ENCODE measurements at places on chromosomes 5 and 9.

DNA sequence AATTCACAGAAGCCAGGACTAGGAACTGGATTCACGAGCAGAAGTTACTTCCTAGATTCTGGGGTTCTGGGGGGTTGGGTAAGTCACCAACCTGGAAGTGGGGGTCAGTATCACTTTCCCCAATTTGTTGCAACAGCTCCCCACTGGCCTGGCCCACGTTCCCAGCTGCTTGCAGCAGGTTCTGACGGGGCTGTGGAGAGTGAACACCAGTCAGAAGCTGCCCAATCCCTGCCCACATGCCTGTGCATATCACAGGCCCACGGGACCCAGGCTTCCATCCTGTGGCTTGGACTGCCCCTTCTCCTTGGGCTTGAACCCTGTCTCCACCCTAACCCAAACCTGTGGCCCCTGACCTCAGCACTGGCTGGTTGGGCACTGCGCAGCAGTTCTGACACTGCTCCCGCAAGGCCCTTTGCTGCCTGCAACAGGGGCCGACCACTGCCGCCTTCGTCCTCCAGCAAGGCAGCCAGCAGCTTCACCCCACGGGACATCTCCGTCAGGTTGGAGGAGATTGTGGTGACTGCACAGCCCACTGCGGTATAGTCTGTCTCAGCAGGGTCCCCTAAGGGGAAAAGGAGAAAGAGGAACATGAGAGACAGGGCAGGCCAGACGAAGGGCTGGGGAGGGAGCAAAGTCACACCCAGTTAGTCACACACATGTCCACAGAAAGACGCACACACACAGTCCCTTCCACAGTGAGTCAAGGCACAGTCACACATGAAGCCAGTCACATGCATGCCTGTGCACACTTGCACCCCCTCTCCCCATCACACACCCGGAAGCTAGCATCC, 13.1 kb downstream of the TLN1 start:
- no peak for DNase-seq

- DNase-seq: no peak
Measured at GRCh38 chr5:81786496-81786895, 35.6 kb upstream of the SSBP2 start.

DNA sequence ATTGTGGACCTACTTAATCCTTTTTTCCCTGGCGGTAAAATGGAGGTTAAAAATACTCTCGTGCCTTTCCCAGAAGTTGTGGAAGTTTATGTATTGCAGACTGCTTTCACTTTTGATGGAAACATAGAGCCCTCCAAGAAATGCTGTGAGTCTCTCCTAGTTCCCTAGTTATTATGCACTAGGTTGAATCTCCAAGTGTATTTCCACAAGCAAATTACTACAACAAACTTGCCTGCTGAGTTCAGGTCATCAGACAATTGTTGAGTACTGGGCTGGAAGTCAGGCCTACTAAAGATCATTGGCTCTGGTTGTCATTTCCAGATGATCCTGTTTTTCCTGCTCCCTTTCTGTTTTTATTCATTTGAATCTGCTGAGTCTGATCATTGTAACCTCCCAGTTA, 104.1 kb downstream of the CD180 start:
- no peak for DNase-seq

- no peak for DNase-seq
Measured at GRCh38 chr5:57231607-57232006, 57.7 kb downstream of the GPBP1 start.

- DNase-seq: no peak
Measured at GRCh38 chr9:110029429-110029955, 178.5 kb downstream of the C9orf152 start.

- DNase-seq: no peak
Measured at GRCh38 chr5:173689737-173690360, 73.4 kb upstream of the BOD1 start.

DNA sequence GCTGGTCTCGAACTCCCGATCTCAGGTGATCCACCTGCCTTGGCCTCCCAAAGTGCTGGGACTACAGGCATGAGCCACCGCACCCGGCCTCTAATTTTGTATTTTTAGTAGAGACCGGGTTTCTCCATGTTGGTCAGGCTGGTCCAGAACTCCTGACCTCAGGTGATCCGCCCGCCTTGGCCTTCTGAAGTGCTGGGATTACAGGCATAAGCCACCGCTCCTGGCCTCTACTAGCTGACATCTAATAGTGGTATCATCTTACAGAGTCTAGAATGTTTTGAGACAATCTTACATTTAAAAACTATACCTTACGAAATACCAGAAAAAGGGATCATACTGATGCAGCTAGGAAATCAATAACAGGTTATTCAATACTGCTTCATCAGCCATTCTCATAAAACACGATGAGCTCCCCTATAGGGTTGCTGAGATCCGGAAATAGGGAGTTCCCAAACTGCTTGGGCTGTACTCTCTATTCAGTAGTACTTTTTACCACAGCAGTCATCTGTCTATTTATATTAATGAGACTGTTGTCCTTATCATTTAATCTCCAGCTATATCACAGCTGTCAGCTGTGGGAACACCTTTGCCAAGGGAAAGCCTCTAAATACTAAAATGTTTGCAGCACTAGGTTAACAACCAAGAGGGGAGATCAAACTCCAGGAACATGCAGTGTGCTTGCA, 8.1 kb upstream of the UBE2D2 start:
- DNase-seq: peak; percentile 25

DNA sequence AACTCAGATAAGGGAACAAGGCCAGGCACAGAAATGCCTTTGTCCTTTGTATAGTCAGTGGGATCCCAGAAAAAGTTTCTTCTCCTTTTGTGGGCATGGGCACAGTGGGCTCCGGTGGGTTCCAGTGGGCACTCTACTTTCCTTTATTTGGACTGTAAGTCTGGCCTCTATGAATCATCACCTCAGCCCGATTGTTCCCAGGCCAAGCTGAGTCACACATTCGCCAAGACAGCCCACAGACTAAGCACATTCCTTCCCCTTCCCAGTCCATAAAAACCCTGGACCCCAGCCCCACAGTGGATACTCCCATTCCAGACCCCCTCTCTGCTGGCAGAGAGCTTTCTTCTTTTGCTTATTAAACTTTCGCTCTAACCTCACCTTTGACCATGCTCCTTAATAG, 165.0 kb downstream of the FBXL17 start:
- DNase-seq: no peak
